ENCODE measurements at places on chromosomes 2 and 18.
A peak's percentile ranks its signal among the peaks of the same experiment; 100 is the strongest.

GRCh38 chr18:55546851-55547704 is 40.9 kb downstream of the TCF4 start:
- DNase-seq, result peak; percentile 10

- no peak for DNase-seq
Measured at GRCh38 chr2:157404363-157404762, 39.5 kb downstream of the CYTIP start.

DNA sequence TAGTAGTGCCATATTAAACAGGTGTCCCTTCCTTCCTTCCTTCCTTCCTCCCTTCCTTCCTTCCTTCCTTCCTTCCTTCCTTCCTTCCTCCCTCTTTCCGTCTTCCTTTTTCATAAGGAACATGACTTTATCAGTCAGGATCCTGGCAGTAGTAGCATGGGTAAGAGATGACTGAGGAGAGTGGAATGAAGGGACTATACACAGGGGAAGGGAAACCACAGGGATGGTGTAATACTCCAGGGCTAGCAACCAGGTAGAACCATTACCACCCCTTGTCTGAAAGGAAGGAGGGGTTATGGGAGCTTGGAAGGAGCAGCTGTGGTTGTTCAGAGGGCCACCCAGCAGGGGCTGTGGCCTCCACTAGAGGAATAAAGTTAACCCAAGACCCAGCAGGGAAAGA is 23.2 kb upstream of the KDM3A start:
- DNase-seq, result no peak

DNA sequence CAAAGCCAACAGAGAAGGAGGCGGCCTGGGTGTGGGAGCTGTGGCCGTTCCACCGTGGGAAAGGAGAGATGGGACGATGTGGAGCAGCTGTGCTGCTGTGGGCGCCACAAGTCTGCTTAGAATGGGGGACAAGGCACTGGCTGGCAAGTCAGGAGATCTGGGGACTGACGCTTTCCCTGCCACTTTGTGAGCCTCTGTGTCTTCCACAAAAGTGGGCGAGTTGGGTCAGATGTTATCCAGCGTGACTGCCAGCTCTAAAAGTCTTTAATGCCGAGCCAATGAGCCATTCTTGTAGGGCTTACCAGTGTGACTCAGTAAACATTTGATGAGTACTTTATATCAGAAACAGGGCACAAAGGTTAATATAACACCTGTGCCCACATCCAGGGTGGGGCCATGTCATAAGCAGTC is 113.6 kb upstream of the MGAT5 start:
- no peak for DNase-seq

- no peak for DNase-seq
Measured at GRCh38 chr2:51720826-51721225, 688.9 kb upstream of the NRXN1 start.

DNA sequence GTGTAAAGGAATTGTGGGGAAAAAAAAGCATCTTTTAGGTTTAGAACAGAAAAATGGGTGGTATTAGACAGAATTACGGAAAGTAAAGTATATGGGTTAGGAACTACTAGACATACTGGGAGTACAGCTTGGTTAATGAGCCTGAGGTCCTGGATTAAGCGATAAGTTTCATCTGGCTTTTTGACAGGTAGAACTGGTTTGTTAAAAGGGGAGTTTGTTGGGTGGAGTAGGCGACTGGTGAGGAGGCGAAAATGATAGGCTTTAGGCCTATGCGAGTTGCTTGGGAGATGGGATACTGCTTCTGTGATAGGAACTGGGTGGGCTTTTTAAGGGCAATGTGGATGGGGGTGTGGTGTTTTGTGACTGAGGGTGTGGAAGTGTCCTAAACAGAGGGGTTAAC is 56.5 kb downstream of the KYNU start:
- DNase-seq, result no peak

DNA sequence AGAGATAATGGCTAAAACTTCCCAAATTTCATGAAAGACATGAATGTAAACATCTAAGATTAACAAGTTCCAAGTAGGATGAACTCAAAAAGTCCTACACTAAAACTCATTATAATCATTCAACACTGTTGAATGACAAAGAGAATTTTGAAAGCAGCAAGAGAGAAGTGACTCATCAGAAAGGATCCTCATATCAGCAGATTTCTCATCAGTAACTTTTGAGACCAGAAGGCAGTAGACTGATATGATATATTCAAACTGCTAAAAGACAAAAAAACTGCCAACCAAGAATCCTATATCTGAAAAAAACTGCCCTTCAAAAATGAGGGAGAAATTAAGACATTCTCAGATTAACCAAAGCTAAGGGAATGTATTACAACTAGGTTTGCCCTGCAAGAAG is 130.6 kb upstream of the OTX1 start:
- no peak for DNase-seq

Measured in AG09319 (cell line).